ENCODE measurements at places on chromosomes 11 and 22. TPM values are rescaled to one million over a fixed set of nuclear protein-coding genes. Genes with fewer than 3 reads are reported as not detected.
A peak's percentile ranks its signal among the peaks of the same experiment; 100 is the strongest.

The MRGPRE gene
- total RNA-seq: not detected

DNA sequence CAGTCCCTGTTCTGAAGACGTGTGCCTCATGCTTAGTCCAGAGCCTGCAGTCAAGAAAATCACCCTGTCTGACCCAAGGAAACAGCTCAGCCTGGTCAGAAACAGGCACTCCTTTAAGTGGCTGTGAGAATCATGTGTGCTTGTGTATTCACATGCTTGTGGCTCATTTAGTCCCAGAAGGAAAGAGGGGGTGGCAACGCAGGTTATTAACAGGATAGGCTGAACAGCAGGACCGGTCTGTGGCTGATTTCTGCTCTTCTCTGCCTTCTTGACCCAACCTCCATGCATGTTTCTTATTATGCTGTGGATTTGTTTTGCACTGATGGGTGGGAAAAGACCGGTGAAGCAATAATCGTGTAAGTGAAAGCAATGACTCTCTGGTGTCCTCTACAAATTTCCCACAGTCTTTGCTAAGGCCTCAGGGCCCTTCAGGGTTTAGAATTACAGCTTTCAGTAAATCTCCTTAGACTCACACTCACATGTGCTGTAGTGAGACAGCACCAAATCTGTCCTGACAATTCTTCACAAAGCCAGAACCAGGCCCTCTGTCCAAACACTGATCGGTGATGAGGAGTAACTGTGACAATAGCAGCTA, 288.1 kb downstream of the ETS1 start:
- DNase-seq: no peak

- DNase-seq: no peak
These were observed 59.8 kb downstream of the APOL5 start for GRCh38 chr22:35777335-35777975.

DNA sequence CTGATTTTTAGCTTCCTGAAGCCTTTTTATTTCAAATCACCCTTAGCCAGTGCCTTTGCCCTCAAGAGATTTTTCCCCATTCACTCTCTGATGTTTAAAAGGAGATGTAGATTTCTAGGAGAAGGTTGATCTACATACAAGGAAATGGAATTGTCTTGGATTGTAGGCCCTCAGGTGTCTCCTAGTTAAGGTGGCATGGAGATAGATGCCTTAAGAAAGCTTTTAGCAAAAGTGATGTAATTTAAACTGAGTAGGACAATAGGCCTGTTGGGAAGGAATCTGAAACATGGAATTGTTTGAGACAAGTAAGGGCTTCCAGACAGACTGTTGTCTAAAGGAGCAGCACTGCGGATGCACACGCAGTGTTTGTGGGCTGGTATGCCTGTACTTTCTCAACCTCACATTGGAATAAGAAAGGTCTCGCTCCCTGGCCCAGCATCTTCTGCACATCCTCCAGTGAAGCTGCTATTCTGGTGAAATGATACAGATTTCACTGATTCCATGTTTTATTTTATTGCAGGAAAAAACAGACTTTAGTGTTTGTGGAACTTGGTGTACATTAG, 69.8 kb upstream of the SLC25A18 start:
- DNase-seq: peak; percentile 40

The TMEM25 gene
- total RNA-seq: 17.7 TPM

The MS4A7 gene
- total RNA-seq: not detected

- no peak for DNase-seq
These were observed 2.3 kb downstream of the CCDC85B start for GRCh38 chr11:65892661-65893317.

The SLC25A18 gene
- 1.9 TPM for total RNA-seq

DNA sequence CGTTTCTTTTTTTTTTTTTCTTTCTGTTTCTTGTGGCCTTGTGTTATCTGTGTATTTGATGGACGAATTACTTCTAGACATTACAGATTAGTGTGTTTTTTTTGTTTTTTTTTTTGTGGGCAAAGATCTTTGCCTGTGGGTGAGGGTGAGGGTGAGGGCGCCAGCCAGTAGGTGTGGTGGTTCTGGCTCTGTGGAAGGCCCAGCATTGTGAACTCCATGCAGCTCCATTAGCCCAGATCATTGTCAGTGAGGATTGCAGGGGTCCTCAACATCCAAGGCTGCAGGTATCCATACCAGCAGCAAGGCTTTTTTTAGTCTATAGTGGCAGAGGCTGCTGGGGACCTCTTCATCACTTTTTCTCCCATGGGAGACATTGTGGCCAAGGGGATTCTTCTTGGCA, 13.7 kb downstream of the BIRC2 start:
- no peak for DNase-seq

DNA sequence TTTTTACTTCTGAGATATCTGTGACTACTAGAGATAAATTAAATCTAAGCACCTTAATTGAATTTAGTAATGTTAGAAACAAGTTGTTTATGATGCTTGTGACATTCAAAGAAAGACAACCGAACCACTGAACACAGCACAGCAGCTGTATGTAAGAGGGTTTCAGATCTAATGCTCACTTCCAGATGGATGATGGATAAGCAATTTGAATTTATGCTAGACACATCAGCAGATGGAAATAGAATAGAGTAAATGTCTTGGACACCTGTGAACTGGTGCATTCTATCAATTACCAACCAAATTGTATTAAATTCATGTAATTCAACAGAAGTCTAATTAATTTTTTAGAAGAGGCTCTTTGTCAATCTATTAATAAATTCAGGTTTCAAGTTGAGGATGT, 306.3 kb downstream of the CNTN5 start:
- no peak for DNase-seq

The RAB6A gene
- 107 TPM for total RNA-seq

The GSC2 gene
- not detected for total RNA-seq

The CELSR1 gene
- 20.4 TPM for total RNA-seq

GRCh38 chr22:49303781-49304461, 523.8 kb downstream of the BRD1 start:
- DNase-seq: no peak

All from GM23338 (cell line).